ENCODE measurements at places on chromosomes 13 and 19. TPM values are rescaled to one million over a fixed set of nuclear protein-coding genes. Genes with fewer than 3 reads are reported as not detected.

The LIPE gene
- 4.0 TPM for total RNA-seq

The F7 gene
- not detected for total RNA-seq

The ZNF763 gene
- total RNA-seq: 0.20 TPM

The TNFAIP8L1 gene
- total RNA-seq: 1.8 TPM

The KLK8 gene
- total RNA-seq: not detected

The BRSK1 gene
- 0.59 TPM for total RNA-seq

The TEX29 gene
- total RNA-seq: 0.37 TPM

The HSPB6 gene
- total RNA-seq: 48.9 TPM

The IL11 gene
- 0.37 TPM for total RNA-seq

The PEAK3 gene
- not detected for total RNA-seq

The CCNA1 gene
- total RNA-seq: 0.20 TPM

The CYP4F12 gene
- 0.39 TPM for total RNA-seq

The MUC16 gene
- total RNA-seq: not detected

The NOTCH3 gene
- total RNA-seq: 62.4 TPM

Measured in subcutaneous preadipocyte (primary cell).